Stimulated activated CD4-positive, alpha-beta T cell treated with anti-CD3 and anti-CD28 coated beads, Interleukin-12 subunit alpha, Interleukin-12 subunit beta, amount 100 ng/mL, for 48 hours (primary cell): ENCODE measurements at places on chromosomes 7 and 10.

DNA sequence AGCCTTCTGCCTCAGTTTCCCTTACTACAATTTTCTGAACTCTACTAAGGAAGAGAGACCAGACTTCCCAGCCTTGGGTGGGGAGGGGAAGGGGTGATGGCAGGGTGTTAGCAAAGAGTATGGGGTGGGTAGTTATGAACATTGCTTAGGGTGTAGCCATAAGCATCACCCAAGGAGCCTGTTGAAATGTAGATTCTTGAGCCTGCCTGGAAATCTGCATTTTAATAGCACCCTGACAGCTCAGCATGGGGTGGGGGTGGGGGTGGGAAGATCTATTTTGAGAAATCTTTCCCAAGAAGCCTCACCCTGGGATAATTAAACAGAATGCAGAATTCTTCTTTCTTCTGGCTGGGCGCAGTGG, 164.8 kb downstream of the NRF1 start:
- DNase-seq: no peak

GRCh38 chr10:113613427-113613826, 50.4 kb downstream of the NRAP start:
- no peak for DNase-seq

- no peak for DNase-seq
Measured at GRCh38 chr10:21134645-21135022, 237.5 kb upstream of the NEBL start.

GRCh38 chr7:86664486-86664885, 20.8 kb downstream of the GRM3 start:
- DNase-seq: no peak

DNA sequence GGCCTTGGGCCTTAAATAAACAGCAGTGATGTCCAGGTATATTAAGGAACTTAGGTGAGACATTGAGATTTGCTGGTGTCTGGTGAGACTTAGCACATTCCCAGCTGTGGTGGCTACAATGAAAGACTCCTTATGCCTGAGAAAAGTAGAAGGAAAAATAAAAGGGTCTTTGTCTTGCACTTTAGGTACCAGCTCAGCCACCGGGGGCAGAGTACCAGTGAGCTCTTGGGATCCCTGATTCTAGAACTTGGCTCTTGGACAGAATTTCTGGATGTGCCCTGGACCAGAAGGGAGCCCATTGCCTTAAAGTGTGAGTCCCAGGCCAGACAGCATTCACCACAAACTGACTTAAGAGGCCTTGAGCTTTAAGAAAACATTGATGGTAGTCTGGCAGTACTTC, 1038.7 kb downstream of the SORCS3 start:
- no peak for DNase-seq
